ENCODE measurements at places on chromosomes 13 and 19.

DNA sequence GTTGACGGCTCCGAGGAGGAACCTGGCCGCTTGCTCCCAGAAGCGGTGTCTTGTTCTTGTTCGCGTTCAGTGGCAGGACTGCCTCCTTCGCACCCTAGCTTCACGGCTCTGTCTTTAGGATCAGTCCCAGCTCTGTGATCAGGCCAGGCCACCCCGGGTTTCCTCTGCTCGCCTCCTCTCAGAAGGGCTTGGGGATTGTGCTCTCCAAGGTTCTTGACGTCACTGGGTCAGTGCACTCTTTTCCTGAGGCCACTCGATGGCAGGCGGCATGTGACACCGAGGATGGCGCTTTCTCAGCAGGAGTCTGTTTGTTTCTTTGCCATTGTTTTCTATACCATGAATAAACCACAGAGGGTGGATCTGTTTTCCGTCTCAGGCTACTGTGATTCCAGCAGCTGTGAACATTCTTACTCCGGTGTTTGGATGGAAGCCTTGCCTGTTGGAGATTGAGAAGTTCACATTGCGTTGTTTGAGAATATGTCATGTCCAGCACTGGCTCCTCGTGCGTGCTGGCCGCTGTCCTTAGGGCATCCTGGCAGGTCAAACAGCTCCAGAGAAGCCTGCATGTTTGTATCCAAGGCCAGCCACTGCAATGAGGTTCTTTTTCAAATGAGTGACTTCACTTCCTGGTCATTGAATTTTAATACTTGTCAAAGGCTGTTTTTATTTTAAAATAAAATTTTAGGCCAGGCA is 44.5 kb downstream of the SLC7A9 start:
- DNase-seq: no peak

DNA sequence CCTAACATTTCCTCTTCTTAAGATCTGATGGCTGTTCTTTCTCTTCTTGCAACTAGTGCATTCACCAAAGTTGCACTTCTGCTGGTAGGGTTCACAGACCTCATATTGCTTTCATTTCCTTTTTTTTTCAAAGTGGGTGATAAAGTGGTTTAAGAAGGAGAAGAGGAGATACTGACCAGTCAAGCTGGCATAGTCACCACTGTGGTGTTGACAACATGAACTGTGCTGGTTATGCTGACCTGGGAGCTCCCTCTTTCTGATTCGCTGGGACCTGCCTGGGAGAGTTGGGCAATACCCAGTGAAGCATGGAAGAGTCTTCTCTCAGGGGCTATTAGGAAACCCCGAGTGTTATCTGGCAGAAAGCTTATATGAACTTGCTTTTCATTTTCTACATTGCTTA is 222.9 kb downstream of the SLITRK5 start:
- no peak for DNase-seq

DNA sequence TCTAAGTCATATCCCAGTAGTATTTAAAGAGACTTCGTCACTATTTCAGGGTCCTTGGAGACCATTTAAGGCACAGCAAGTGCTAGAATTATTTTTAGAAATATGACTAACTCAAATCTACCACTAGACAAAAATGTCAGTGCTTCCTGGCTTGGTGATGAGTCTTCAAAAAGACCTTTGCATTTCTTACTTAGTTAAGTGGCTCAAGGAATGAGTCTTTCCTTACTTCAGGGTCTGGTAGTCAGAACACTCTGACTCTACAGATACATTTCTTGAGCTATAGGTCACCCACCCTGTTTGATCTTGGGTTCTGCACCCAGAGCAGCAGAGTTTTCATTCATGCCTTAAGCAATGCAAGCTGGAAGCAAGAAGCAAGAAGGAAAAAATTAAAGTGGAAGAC is 191.0 kb upstream of the HTR2A start:
- DNase-seq: no peak

DNA sequence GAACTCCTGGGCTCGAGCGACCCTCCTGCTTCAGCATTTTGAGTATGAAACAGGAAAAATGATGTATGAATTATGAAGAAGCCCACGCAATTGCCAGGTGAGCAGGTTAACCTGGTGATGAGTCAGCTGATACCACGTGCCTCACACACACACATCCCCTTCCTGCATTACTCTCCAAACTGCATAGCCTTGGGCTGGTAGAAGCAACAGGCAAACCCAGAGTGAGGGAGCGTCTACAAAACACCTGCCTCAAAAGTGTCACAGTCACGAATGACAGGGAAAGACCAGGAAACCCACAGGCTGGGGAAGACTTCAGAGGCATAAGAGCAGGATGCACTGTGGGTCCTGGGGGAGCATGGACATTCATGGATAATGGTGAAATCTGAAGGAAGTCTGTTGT is 192.8 kb upstream of the IRS2 start:
- no peak for DNase-seq

DNA sequence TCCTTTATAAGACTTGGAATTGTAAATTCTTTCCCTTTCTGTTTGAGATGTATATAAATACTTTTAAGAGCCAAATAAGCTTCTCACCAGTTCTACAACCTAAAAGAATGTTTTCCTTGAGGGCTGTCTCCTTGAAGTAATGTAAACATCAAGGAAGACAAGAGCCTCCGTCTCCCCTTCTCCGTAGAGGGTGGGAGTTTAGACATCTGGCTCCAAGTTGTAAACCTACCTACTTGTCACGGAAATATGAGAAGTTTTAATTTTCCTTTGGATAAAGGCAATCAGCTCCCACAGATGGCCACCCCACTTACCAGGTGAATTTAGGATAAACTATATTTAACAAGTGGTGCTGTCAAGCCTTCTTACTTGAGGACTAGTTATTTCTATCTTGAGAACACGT is 237.9 kb downstream of the NALCN start:
- DNase-seq: no peak

GRCh38 chr19:661427-662196 is 1.4 kb downstream of the RNF126 start:
- peak; percentile 64 for DNase-seq

DNA sequence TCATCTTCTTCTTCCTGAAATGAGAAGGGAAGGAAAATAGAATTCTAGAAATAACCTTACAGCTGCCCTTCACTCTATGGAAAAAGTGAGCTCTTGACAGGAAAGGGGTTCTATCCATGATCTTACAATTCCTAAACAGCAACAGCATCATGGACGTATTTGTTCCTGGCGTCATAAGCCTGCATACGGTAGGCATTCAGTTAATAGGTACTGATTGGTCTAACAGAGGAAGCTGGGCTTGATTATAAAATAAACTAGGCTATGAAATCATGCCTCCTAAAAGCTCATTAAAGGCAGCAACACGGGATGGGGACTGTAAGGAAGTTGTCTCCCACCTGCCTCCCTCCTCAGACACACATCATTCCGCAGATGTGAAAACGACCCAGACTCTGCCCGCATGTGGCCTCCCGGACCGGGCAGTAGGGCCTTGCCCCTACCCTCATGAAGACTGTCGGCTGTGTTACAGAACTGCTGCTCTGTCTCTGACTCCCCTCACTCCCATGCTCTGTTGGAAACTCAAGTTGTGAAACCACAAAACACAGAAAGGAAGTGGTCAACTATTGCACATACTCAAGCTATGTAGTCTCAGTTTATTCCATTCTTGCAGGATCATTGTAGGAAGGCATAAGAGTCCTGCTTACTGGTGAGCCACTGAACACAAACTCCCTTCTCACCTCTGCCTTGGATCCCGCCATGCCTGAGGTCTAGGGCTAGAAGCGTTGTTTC is 129.8 kb downstream of the DLEU7 start:
- no peak for DNase-seq

DNA sequence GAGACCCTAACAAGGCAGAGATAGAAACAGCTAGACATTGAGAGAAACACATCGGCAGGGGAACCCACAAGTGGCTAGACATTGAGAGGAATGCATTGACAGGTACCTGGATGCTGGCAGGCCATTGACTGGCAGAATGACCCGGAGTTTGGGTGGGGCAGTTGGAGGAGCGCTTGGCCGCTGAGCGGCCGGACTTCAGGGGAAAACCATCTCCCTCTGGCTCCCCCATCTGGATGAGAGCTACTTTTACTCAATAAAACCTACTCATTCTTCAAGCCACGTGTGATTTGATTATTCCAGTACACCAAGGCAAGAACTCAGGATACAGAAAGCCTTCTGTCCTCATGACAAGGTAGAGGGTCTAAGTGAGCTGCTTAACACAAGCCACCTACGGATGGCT is 473.4 kb downstream of the SLITRK5 start:
- DNase-seq: no peak

GRCh38 chr13:113584870-113585671 is 518 bp downstream of the TFDP1 start:
- no peak for DNase-seq

GRCh38 chr19:1283207-1283916 is 2.3 kb upstream of the EFNA2 start:
- no peak for DNase-seq

GRCh38 chr13:113402471-113403254 is 38.7 kb upstream of the GRTP1 start:
- DNase-seq: no peak

DNA sequence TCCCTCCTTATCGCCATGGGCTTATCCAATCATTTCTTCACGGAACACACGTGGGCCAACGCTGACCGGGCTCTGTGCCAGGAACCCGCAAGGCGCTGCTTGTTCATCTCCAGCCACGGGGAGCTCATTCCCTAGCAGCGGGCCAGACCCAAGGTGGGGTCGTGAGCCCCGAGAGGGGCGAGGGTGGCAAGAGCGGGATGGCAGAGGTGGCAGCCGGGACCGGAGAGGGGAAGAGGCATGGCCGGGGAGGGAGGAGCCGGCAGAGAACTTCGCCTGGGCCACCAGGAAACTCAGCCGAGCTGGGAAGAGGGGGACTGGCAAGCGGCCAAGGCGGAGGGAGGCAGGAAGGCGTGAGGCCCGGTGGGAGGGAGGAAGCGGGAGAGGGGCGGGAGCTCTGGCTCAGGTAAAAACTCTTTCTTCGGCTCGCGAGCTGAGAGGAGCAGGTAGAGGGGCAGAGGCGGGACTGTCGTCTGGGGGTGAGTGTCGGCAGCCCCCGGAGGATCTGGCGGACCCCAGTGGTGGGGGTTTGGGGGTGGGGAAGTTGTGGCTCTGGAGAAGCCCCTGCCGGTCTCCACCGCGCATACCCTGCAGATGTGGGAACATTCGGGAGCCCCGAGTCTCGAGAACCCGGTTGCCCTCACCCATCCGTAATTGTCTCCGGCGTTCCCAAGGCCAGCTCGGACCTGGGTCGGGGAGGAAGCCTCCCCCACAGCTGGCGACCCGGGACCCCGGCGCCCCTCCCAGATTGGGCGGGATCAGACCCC is at the start of gene B3GNT3:
Gene B3GNT3 (plus strand): TSS at position 408 of the 764 bp plus-strand sequence. CDS start 12,670 bp downstream, outside the sequence.
- no peak for DNase-seq

DNA sequence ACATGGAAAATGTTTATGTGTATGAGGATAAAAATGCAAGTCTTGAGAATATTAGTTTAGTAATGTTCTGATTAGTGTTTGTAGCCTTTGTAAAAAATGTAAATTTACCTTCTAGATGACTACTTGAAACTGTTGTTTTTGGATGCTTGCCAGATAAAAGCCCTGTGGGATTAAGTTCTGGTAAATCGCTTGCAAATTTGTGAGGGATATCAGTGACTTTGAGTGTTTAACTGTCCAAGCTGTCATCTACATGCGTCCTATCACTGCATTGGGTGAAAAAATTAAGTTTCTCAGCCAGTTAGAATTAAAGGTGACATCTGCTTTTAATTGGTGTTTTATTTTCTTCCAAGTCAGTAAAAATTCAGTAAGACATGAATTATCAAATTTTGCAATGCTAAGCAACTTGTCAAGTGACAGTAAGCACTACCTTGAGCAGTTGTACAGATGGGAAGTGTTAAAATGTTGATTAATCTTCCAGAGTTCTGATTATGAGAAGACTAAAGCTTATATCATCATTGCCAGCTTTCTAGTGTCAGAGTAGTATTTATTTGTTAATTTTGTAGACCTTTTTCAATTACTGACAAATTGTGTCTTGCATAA is 88.0 kb downstream of the PCCA start:
- no peak for DNase-seq

DNA sequence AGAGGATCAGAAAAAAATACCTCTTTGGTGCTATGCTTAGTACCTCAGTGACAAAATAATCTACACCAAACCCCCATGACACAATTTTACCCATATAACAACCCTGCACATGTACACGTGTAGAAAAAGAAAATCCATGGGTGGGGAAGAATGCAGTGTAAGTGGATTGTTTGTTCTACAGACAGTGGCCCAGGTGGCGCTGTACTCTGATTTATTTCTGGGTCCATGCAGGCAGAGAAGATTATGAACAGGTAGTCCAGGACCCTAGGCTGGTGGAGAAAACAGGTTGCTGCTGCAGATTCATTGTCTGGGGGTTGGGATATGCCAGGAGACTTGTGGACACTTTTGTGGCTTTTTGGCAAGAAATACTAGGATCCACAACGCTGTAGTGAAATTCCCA is 9.1 kb downstream of the ZNF100 start:
- no peak for DNase-seq

- no peak for DNase-seq
Measured at GRCh38 chr19:31185261-31185660, 164.0 kb downstream of the TSHZ3 start.

GRCh38 chr19:55209693-55210472 is 582 bp upstream of the PTPRH start:
- DNase-seq: no peak

DNA sequence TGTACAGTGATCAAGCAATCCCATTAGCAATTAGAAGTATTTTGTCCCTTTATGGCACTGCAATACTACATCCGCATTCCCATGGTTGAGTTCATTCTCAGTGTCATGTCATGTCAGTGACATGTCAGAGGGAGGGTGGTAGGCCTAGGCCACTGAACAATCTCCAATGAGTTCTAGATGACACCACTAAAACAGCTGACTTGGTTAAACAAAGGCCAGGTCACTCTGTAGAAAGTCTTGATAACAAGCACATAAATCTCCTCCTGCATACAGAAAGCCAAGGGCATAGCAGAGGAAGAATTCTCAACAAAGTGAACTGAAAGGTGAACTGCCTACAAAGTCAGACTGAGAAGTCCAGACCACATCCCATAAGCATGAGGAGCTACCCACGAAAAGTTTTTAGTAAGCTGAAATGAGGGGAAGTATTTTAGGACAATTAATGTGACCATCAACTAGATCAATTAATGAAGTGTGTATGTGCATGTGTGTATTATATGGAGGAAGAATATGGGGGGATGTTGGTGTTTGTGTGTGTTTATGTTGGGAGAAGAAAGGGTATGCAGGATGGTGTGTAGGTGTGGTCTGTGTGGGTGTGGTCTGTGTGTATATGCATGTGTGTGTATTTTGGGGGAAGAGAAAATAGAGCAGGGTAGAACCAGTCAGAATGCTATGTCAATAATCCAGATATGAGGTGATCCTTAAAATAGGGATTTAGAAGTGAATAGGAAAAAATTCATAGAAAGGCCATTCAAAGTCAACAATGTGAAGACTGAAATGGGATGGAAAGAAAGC is 67.7 kb downstream of the TBC1D4 start:
- DNase-seq: no peak

DNA sequence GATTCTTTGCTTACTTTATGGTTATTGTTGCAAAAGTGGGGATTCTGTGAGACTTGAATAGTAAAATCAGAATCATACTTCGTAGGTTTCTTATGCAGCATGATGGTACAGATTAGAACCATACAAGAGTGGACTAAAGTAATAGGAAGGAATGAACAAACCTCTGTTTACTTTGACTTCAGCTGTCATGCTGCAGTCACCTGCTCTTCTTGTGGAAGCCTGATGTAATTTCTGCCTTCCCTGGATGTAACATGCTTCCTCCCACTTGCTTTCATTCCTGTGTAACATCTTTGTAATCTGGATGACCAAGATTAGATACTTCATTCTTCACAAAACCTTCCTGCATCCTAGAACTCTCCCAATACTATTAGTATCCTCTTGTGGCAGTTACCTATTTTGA is 235.0 kb downstream of the PCCA start:
- no peak for DNase-seq
